ENCODE measurements at places on chromosomes 3 and 15.

DNA sequence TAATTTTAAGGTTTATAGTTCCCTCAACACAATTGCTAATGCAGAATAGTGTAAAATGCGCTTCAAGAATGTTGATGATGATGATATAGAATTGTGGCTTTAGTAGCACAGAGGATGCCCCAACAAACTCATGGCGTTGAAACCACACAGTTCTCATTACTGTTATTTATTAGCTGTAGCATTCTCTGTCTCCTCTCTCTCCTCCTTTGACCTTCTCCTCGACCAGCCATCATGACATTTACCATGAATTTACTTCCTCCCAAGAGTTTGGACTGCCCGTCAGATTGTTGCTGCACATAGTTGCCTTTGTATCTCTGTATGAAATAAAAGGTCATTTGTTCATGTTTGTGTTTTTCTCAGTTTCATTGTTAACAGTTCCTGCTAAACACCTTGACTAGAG is 27.8 kb upstream of the CRTC3 start:
- DNase-seq, result no peak

DNA sequence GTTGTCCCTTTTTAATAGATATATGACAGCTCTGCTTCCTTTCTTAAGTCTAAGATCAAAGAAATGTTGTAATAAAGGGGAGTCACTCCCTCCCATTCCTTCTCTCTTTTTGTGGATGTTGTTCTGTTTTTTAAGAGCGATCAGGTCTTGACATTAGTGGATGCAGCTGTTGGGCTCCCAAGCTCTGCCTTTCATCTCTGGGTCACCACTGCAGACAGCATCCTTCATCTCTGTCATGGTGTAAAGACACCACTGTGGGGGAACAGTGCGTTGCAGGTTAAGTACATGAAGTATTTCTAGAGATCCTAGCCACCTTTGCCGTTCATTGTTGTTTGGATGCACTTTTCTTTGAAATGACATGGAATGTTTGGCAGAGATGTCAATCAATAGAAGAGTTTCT is 17.7 kb downstream of the FNDC3B start:
- DNase-seq, result no peak

GRCh38 chr3:37730383-37730782 is 131.3 kb upstream of the CTDSPL start:
- DNase-seq, result no peak

DNA sequence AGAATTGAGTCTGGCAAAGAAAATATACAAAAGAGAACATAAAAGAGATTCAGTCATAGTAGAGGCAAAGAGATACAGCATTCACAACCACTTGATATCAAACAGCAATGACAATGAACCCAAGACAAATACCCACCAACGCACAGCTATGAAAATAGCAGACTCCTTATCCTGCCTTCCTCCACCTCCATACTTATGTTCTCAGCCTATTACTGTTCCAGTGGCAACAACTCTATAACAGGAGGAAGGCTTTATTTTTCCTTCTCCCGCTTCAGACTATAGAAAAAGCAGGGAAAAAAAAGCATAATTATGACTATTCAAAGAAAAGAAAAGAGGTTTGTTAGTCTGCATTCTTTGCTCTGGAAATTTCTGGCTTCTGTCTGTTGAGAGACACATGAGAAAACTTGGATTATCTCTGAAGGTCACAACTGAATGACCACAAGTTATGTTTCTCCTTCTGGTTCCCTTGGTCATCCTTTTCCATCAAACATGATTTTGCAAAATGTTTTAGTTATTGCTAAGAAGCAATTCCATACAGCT is 81.2 kb upstream of the PLXND1 start:
- no peak for DNase-seq

DNA sequence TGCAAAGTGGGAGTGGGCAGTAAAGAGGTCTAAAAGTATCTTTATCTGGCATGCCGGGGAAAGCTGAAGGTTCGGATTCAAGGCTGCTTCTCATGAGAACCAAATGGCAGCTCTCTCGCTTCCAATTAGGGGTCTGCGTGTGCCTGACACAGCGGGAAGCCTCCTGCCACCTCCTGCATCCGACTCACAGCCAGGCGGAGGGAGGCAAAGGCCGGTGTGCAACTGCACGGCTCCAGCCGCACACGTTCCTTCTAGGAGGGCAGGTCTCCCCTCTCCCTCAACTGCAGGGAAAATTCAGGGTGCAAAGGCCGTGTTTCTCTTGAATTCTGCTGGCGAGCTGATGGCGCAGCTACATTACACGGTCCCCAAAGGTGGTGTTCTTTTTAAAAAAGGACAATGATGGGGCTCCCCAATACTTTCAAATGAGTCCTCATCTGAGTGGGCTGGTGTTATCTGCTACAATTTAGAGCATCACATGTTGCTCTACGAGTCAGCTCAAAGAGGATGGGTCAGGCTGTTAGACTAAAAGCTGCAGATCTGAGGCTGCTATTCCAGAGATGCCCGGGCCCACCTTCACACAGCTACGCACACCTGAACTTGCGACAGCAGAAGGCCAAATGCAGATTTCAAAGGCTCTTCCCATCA is 226.6 kb downstream of the ADAMTS17 start:
- no peak for DNase-seq

- DNase-seq, result no peak
These were observed 21.7 kb upstream of the CCDC39 start for GRCh38 chr3:180700941-180701340.

- no peak for DNase-seq
These were observed 10.6 kb upstream of the SLC9C1 start for GRCh38 chr3:112304611-112305010.

DNA sequence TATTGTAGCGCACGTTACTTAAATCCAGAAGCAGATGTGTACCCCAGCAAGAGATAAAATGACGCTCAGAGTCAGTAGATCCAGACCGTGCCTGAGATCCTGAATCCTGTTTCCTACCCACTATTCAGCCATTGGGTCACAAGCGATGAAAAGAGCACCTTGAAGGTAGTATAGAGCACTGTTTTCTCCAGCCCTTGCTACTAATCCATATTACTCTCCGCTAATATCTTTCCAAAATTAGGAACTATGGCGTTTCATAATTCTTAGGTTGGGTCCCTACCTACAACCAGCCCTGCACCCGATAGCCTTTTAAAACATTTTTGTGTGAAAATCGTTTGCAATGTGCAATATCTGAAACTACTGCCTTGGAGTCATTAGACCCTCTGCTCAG is 596 bp downstream of the BTD start:
- no peak for DNase-seq

GRCh38 chr3:18122264-18122663 is 302.9 kb downstream of the SATB1 start:
- no peak for DNase-seq

GRCh38 chr3:126131881-126132750 is 48.2 kb upstream of the SLC41A3 start:
- peak; percentile 7 for DNase-seq

GRCh38 chr3:121724130-121724529 is 25.4 kb downstream of the GOLGB1 start:
- DNase-seq, result no peak

GRCh38 chr3:183410280-183410679 is 18.1 kb downstream of the MCF2L2 start:
- no peak for DNase-seq

DNA sequence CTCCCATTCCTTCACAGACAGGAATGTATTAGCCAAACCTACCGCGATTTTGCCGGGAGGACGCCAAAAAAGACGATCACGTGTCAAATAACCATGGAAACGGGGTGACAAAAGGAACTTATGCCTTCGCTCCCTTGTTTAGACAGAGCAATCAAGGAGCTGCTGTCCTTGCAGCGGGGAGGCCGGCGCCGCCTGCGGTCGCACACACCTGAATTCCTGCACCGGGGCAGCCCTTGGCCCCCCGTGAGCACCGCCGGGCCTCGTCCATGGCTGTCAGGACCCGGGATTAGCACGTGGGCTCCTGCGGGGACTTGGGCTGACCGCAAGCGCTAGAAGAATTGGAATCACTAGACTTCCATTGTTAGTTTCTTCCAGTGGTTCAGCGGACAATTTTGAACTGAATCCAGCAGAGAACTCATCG is 193.1 kb downstream of the SHQ1 start:
- no peak for DNase-seq

DNA sequence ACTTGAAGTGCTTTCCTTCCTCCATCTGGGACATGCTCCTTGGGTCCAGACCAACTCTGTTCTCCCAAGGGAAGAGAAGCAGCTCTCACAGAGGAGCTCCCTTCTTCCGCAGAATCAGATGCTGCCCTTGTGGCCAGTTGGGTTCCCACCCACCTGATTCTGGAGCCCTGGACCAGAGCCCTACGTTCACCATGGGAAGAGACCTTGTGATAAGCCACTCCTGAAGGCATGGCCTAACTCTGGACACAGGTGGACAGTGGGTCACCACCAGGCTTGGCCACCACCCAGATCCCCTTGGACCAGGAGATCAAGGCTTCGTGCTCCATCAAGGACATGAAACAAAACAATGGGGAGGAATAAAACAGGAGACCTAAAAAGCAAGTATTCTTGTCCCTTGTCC is 172.2 kb downstream of the RPLP1 start:
- DNase-seq, result no peak

DNA sequence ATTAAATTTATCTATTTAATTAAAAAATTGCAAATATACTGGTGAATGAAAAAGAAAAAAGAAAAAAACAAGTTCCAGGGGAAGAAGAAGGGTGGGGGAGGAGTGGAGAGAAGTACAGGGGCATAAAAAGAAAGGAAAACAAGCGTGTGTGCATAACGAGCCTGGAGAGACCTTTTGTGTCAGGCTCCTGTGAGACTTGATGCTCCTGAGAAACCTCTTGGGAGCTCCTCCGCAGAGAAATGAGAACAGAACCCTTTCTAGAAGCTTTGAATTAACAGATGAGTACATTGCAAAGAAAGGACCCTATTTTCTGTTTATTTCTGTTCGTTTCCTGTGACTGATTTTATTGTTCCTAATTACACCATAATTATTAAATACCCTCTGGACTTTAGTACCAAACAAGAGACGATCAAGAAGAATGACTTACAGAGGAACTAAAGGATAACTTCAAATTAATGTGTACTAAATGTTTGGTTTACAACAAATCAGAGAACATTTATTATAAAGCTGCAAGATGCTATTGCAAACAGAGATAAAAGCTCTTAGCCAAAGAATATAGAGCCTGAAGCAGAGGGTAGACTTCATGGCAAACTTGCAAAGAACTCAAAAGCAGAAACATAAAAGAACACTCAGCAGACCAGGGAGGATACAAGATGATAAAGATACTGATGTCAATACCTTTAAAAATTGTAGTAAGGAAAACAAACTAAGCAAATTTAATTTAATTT is 74.7 kb downstream of the DPPA2 start:
- no peak for DNase-seq

DNA sequence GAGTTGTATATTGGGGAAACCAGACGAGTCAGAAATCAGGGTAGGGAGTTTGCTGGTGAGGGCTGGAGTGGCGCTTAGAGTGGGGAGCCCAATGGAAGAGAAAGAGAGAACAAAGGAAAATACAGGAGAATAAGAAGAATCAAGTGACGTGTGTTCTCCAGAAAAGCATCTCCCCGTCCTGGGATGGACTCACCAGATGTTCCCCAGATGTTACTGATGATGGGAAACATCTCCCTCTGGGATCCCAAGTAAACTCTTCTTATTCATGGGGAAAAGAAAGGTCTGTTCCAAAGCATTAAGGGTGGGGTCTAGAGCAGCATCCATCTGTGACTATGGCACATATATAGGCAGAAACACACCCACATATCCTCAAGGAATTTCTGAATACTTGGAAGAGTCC is 3.0 kb upstream of the CSRNP1 start:
- no peak for DNase-seq

- DNase-seq, result no peak
These were observed 14.6 kb downstream of the RAB43 start for GRCh38 chr3:129106866-129107565.

GRCh38 chr3:29683018-29683993 is 402.4 kb downstream of the RBMS3 start:
- DNase-seq, result no peak

DNA sequence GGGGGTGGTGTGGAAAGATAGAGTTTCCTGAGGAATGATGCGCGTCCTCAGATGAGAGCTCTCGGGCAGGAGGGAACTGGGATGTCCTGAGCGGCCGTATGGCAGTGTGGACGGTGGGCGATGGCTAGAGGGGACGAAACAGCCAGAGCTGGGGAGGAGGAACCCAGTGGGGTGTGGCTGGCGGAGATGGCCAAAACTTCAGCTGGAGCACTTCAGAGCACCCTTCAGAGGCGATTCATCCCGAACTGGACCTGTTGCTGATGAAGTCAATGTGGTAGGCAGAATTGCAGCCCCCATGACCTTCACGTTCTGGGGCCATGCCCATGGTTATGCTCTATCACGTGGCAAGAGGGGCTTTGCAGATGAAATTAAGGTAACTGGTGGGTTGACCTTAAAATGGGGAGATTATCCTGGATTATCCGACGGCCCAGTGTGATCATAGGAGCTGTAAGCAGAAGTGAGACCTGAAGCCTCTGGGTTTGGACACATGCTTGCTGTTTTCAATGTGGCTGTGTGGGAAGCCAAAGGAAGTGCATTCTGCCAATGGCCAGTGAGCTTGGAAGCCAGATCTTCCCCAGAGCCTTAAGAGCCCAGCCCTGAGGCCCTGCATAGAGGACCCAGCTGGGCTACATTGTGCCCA is 52.3 kb downstream of the ATP1B3 start:
- DNase-seq, result no peak

DNA sequence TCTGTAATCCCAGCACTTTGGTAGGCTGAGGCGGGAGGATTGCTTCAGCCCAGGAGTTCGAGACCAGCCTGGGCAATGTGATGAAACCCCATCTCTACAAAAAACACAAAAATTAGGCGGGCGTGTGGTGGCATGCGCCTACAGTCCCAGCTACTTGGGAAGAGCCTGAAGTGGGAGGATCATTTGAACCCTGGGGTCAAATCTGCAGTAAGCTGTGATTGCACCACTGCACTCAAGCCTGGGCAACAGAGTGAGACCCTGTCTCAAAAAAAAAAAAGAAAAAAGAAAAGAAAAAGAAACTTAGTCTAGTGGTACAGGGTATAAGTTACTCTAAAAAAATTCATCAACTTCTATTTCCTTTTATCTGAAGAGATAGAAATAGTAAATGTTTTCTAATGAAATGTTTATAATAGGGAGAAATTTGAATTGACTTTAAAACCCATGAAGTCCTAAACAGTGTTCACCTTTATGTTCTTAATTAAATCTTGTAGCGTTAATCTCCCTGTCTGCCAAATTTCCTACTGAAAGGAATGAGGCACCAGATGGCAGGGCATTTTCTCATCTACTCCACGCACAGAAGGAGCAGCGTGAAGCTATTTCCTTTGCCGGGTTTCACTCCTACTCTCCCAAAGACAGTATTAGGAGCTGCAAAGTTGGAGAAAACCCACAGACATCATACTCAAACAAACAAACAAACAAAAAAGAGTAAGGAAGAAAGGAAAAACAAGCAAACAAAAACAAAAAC is 1.9 kb downstream of the PCLAF start:
- DNase-seq, result no peak

- no peak for DNase-seq
These were observed 45.6 kb downstream of the ITGB5 start for GRCh38 chr3:124841517-124841916.

GRCh38 chr3:71127052-71127831 is 456.3 kb downstream of the FOXP1 start:
- DNase-seq, result peak; percentile 31

All from CD4-positive, alpha-beta T cell treated with Interleukin-15 for 1 hour (primary cell).